ENCODE measurements at places on chromosomes 3 and 15.

DNA sequence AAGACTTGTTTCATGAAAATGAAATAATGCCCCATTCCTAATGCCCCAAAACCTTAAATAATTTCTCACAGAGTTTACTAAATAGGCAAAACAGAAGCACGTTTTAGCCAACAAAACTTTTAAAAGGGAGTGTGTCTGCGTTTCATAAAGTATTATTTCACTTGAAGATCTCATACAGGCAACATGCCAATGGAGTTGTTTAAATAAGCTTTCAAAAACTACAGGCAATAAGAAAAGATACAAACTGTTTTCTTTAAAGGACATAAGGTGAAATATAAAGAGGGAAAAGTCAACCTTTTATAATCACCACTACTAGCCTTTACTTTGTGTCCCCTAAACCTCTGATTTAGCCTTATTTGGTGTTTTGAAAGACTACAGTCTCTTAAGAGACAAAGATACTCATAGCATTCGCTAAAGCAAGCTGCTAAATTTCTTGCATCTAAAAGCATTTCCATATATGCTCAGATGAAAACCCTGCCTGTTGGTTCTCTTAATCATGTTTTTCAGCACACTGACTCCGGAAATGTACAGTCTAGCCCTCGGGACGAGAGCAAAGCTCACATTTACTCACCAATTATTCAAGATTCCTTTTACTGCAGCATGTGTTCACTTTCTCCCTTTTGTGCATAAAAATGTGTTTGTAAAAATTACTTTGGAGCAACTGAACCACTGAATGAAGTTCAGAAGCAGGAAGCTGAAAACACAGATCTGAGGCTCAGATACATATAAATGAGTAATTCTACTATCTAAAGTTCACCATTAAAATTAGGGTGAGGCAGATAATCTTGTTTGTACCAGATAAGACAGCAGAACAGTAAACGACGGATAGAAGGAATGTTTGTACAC is 119.0 kb downstream of the GOLIM4 start:
- DNase-seq: peak; percentile 8

DNA sequence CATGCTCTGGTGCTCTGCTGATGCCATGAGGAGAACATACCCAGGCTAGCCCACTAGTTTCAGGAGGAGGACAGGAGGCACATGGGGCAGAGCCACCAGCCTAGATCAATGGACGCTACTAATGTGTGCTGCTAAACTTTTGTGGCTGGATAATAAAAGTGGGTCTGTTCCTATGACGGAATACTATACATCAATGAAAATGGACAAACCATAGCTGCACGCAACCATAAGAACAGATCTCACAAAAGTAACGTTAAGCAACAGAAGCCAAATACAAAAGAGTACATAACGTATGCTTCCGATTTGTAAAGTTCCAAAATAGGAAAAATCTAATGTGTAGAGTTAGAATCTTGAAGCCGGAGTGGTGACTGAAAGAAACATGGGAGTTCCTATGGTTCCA is 11.5 kb downstream of the B4GALT4 start:
- no peak for DNase-seq

DNA sequence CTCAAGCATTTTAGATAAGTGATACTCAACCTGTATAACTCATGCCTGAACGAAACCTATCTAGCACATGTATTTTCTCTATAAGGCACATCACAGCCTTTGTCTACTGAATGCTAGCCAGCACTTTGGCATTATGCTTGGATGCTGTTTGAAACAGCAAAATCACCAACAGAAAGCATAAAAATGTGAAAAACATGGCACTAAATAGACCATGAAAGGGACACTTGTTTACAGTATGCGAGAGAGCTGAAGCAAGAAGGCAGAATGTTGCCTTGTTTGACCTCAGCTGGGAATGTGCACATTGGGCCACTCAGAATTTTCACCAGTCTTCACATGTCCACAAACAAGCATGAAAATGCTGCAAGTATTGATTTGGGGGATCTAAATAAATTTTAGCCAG is 59.5 kb downstream of the MINDY2 start:
- no peak for DNase-seq

- peak; percentile 86 for DNase-seq
Measured at GRCh38 chr3:183158551-183159006, 4.0 kb downstream of the LAMP3 start.

GRCh38 chr3:10228248-10228950 is 19.9 kb upstream of the TATDN2 start:
- peak; percentile 26 for DNase-seq

DNA sequence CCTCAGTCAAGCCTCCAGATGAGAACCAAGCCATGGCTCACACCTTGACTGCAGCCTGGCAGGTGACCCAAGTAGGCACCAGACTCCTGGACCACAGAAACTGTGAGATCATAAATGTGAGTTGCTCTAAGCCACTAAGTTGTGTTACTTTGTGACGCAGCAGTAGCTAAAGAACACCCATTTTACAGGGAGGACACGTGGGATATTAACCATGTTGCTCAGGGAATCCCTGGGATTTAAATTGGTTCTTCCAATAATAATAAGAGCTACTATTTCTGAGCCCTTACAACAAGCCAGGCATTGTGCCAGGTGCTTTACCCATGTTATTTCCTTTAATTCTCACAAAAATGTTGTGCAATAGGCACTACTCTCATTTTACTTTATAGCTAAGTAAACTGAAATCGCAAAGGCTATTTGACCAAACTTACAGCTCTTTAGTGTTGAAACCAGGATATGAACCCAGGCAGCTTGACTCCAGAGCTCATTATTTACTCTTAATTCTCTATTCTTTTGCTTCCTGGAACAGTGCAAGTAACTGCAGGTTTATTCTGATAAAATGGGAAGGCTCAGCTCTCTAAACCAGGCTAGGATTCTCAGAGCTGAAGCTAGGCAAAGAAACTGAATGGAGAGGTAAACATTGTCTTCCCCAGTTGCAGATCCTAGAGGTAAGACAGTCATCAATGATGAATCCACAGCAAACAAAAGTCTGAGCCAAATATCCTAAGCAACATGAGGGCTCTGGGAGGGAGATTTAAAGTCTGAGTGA is 294.4 kb downstream of the KBTBD8 start:
- DNase-seq: no peak

GRCh38 chr3:127625821-127626220 is 3.2 kb upstream of the PODXL2 start:
- no peak for DNase-seq

DNA sequence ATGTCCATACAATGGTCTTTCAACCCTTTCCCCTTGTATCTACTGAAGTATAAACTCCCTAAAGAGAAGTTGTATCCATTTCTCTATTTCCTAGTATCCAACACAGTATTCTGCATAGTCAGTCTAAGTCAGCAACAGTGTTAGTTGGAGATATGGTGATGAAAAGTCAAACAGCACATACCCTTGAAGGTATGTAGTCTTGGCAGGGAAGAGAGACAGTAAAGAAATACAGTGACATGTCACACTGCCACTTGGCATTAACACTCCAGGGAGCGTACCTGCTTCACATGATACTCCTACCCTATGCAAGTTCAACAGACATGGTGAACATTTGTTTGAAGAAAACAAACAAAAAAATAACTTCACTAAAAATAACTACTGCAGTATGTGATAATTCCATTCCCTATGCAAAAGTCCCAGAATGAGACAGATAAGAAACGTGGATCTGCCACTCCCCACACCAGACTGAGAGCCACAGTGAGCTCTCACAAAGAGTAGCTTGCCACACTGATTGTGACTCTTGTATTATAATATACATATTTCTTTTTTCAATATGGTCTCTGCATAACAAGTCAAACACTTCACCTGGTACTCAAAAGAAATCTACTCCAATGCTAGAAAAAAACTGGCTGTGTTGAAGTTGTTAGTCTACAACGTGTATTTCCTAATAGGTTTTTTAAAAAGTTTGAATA is 5.9 kb downstream of the PDCD10 start:
- no peak for DNase-seq

All from brain microvascular endothelial cell (primary cell).